ENCODE measurements at places on chromosomes 4 and X. TPM values are rescaled to one million over a fixed set of nuclear protein-coding genes. Genes with fewer than 3 reads are reported as not detected.

CACNA1F gene
- total RNA-seq: not detected

HAND2 gene
- total RNA-seq: 0.65 TPM

PCDH19 gene
- not detected for total RNA-seq

NDNF gene
- not detected for total RNA-seq

FGFR3 gene
- 1.9 TPM for total RNA-seq

MGARP gene
- total RNA-seq: 0.30 TPM

ANTXR2 gene
- total RNA-seq: 4.3 TPM

RNF175 gene
- total RNA-seq: not detected

PRRG3 gene
- not detected for total RNA-seq

TBX22 gene
- total RNA-seq: not detected

MAGEE2 gene
- not detected for total RNA-seq

CTAG1A gene
- not detected for total RNA-seq

USP46 gene
- total RNA-seq: 8.8 TPM

GABRB1 gene
- total RNA-seq: not detected

COL25A1 gene
- not detected for total RNA-seq

SMIM31 gene
- not detected for total RNA-seq

SSX2 gene
- total RNA-seq: not detected

RASGEF1B gene
- total RNA-seq: not detected

ATP10D gene
- 2.5 TPM for total RNA-seq

Measured in A549 treated with Mapracorat at 1 μM for 4 hours (cell line).